ENCODE measurements at places on chromosomes 4 and X.

- DNase-seq: no peak
Observed at GRCh38 chr4:109169170-109169569, 133.3 kb downstream of the COL25A1 start.

- DNase-seq: no peak
Observed at GRCh38 chr4:150938417-150938816, 76.7 kb downstream of the LRBA start.

- DNase-seq: no peak
Observed at GRCh38 chr4:146340798-146341197, 126.5 kb downstream of the REELD1 start.

DNA sequence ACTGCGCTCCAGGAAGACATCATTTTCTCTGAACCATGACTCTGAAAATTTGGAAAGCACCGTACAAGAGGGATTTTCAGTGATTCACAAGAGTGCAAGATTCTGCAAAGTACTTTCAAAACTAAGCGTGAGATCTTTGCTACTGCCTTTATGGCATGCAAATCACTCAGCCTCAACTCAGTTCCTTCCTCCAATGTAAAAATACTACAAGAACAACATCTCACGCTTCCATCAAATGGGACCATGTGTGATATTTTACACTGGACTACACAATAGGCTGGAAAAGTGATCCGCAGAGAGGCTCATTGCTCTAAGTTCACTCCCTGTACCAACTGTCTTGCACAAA, 674 bp upstream of the IL15 start:
- DNase-seq: no peak

- no peak for DNase-seq
Observed at GRCh38 chrX:6959006-6959405, 188.5 kb upstream of the STS start.

- DNase-seq: no peak
Observed at GRCh38 chr4:14783011-14783877, 219.0 kb upstream of the CPEB2 start.

GRCh38 chr4:133593764-133594163, 444.7 kb downstream of the PCDH10 start:
- no peak for DNase-seq
